IMR-90 (cell line): ENCODE measurements at places on chromosomes 2 and 18. TPM values are rescaled to one million over a fixed set of nuclear protein-coding genes. Genes with fewer than 3 reads are reported as not detected.

- H3K4me3 ChIP-seq = no peak overlapping the region
- H3K27me3 ChIP-seq = no peaks in the 10 kb centered on the region
- H3K36me3 ChIP-seq = no peaks in the 10 kb centered on the region; the same call in 1 of the 2 replicates
- DNase-seq = peak; percentile 79
- no peak overlapping the region for H3K27ac ChIP-seq
- peaks cover 21% of the 10 kb centered on the region for H3K4me1 ChIP-seq
Observed at GRCh38 chr2:40439473-40439872, 12.4 kb downstream of the SLC8A1 start.

- no peak overlapping the region for H3K27ac ChIP-seq
- H3K27me3 ChIP-seq = no peaks in the 10 kb centered on the region
- H3K36me3 ChIP-seq = no peaks in the 10 kb centered on the region
- H3K4me3 ChIP-seq = no peak overlapping the region
- peaks cover 7% of the 10 kb centered on the region for H3K4me1 ChIP-seq
Observed at GRCh38 chr2:43537137-43537536, 58.7 kb downstream of the THADA start.

DNA sequence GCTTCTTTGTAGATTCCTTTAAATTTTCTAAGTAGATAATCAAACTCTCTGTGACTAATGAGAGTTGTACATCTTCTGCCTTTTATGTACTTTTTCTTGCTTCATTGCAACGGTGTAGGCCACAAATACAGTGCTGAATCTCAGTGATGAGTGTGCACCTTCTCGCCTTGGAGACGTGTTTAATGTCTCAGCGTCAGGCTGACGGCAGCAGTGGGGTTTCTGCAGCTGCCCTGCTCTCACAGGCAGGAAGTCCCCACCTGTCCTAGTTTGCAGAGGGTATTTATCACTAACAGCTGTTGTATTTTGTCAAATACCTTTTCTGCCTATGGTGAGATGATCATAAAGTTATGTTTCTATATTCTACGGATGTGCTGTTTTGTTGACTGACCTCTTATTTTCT is 13.3 kb downstream of the AGXT start:
- no peak overlapping the region for H3K27ac ChIP-seq
- no peak overlapping the region for H3K4me3 ChIP-seq
- H3K4me1 ChIP-seq = no peaks in the 10 kb centered on the region
- H3K27me3 ChIP-seq = peaks cover 8% of the 10 kb centered on the region

DNA sequence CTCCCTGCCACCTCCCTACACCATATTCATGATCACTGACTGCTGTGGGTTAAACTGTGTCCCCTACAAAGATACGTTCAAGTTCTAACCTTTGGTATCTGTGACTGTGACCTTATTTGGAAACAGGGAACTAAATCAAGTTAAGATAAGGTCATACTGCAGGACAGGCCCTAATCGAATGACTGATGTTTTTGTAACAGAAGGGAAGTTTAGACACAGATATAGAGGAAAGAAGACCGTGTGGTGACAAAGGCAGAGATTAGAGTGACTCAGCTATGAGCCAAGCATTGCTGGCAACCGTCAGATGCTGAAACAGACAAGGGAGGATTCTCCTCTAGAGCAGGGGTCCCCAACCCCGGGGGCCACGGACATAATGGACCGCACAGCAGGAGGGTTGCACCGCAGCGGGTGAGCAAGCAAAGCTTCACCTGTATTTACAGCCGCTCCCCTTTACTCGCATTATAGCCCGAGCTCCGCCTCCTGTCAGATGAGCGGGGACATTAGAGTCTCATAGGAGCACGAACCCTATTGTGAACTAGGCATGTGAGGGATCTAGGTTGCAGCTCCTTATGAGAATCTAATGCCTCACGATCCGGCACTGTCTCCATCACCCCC is 28.9 kb upstream of the RNF152 start:
- DNase-seq = peak; percentile 15
- no peak overlapping the region for H3K4me3 ChIP-seq
- H3K4me1 ChIP-seq = no peaks in the 10 kb centered on the region
- H3K27ac ChIP-seq = no peak overlapping the region
- H3K36me3 ChIP-seq = no peaks in the 10 kb centered on the region

GRCh38 chr2:236990552-236990951 is 95.1 kb upstream of the COPS8 start:
- H3K27me3 ChIP-seq = peaks cover 33% of the 10 kb centered on the region
- no peaks in the 10 kb centered on the region for H3K36me3 ChIP-seq
- H3K27ac ChIP-seq = no peak overlapping the region
- DNase-seq = no peak
- H3K4me1 ChIP-seq = no peaks in the 10 kb centered on the region

GRCh38 chr2:30222636-30223360 is 8.5 kb upstream of the LBH start:
- H3K36me3 ChIP-seq = no peaks in the 10 kb centered on the region
- no peak for DNase-seq
- no peaks in the 10 kb centered on the region; the same call in 1 of the 2 replicates for H3K27me3 ChIP-seq
- H3K27ac ChIP-seq = no peak overlapping the region

GRCh38 chr2:237128026-237128703 is 42.5 kb downstream of the COPS8 start:
- peak overlapping the region; percentile 83 for H3K27ac ChIP-seq
- no peaks in the 10 kb centered on the region for H3K27me3 ChIP-seq
- peaks cover 23% of the 10 kb centered on the region for H3K4me1 ChIP-seq
- peak; percentile 100 for DNase-seq
- no peaks in the 10 kb centered on the region for H3K36me3 ChIP-seq

- 0 out of 2 replicates have a peak, but pooled peaks cover 1% of the 10 kb centered on the region for H3K27me3 ChIP-seq
- DNase-seq = peak; percentile 28
- H3K4me3 ChIP-seq = no peak overlapping the region
- peaks cover 3% of the 10 kb centered on the region; the same call in 1 of the 2 replicates for H3K4me1 ChIP-seq
Observed at GRCh38 chr2:136025057-136025973, 39.9 kb upstream of the DARS1 start.

- no peaks in the 10 kb centered on the region for H3K36me3 ChIP-seq
- H3K27me3 ChIP-seq = peaks cover 87% of the 10 kb centered on the region
- no peak within 1 kb of the TSS for H3K27ac ChIP-seq
- H3K4me3 ChIP-seq = peak within 1 kb of the TSS; percentile 7; the same call in 1 of the 2 replicates
Observed at GRCh38 chr2:176128982-176129796, at the start of gene HOXD8. Gene HOXD8, plus strand, starts transcription at chr2:176129705. Its CDS starts 662 bp downstream, at chr2:176130367.

DNA sequence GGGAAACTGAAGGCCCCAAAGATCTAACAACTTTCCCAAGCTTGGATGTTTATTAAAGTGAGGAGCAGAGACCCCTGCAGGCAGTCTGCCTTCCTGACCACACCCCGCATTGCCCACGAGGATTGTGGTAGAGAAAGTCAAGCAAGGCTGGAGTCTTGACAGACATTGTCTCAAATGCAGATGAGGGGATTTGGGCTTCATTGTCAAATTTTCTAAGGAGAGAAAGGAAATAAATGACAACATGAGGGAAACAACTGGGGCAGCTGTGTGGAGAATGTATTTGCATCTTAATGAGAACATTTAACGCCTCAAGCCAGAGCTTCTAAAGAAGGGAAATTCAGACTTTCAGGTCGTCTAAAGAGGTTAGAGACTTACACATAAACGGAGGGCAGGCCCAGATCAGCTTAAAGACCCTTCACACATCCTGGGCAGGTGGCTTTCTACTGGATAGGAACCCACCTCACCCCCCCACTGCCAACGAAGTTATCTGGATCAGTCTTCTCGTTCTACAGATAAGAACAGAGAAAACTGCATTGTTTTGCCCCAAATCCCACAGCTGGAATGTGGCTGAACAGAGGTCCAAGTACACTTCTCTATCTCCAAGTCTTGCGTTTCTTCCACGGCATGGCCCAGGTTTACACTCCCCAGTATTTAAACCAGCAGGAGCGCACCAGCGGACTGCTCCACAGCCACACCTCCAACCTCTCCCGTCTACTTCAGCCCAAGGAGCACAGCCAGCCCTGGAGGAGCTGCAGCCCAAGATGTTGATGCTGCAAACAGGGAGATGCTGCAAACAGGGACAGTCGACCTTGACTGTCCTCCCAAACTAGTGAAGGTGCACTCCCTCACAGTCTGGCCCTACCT is 16.2 kb upstream of the SCG2 start:
- DNase-seq = no peak
- peaks cover under 1% of the 10 kb centered on the region; the same call in 1 of the 2 replicates for H3K4me1 ChIP-seq
- no peak overlapping the region for H3K4me3 ChIP-seq
- H3K27me3 ChIP-seq = peaks cover 2% of the 10 kb centered on the region

GRCh38 chr2:128261245-128262128 is 57.2 kb downstream of the HS6ST1 start:
- no peak overlapping the region for H3K4me3 ChIP-seq
- H3K36me3 ChIP-seq = peaks cover 16% of the 10 kb centered on the region; the same call in 1 of the 2 replicates
- H3K4me1 ChIP-seq = peaks cover 5% of the 10 kb centered on the region; the same call in 1 of the 2 replicates
- no peaks in the 10 kb centered on the region for H3K27me3 ChIP-seq

DNA sequence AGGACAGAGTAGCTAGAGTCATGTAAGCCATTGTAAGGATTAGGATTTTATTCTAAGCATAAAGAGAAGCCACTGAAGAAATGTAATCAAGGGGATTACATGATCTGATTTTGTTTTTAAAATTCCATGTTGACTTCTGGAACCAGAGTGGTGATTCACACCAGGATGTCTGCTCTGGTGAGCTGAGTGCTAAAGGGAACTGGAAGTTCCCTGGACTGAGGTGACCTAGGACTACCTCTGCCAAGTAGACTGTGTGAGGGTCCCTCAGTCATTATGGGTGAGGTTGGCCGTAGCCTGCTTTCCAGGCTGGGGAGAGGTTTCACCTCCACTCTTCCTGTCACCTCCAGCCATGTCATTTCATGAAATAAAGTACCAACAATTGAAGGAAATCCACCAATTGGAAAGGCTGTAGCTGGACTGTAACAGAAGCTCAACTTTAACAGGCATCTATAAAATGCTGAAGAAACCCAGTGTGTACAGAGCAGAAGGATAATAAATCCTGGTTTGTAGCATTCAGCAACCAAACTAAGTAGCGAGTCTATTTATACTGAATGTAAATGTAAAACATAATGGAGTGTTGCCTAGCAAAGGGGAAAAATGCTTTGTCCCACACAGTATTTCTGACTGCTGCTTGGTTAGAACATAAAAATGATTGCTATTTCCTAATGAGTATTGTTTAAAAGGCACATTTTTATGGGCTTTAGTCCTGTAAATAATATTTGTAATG is 507.4 kb upstream of the PKDCC start:
- no peak overlapping the region for H3K27ac ChIP-seq
- H3K4me3 ChIP-seq = no peak overlapping the region
- no peaks in the 10 kb centered on the region for H3K4me1 ChIP-seq
- no peaks in the 10 kb centered on the region for H3K27me3 ChIP-seq
- H3K36me3 ChIP-seq = no peaks in the 10 kb centered on the region
- no peak for DNase-seq

- no peaks in the 10 kb centered on the region for H3K36me3 ChIP-seq
- DNase-seq = no peak
- no peaks in the 10 kb centered on the region for H3K4me1 ChIP-seq
- no peak overlapping the region for H3K4me3 ChIP-seq
Observed at GRCh38 chr2:211141646-211142045, 585.2 kb downstream of the CPS1 start.

The DSG1 gene
- total RNA-seq = not detected in 2 replicates

The ERICH2 gene
- not detected in 2 replicates for total RNA-seq

The GLI2 gene
- 3.8 and 4.7 TPM in 2 replicates for total RNA-seq

The GALNT1 gene
- total RNA-seq = 43.9 and 67.5 TPM in 2 replicates

The ARMC9 gene
- total RNA-seq = 39.4 and 46.6 TPM in 2 replicates

The KHK gene
- 0.56 and 0.72 TPM in 2 replicates for total RNA-seq

The CCDC150 gene
- total RNA-seq = 3.8 and 6.9 TPM in 2 replicates

The REG1B gene
- not detected in 2 replicates for total RNA-seq

The KRTCAP3 gene
- total RNA-seq = not detected in 2 replicates

The IKZF2 gene
- total RNA-seq = 19.4 and 25.5 TPM in 2 replicates

The SKOR2 gene
- total RNA-seq = not detected in 2 replicates

The GDF7 gene
- under 0.01 TPM in 2 replicates for total RNA-seq
